NCI-H446 (cell line): ENCODE measurements at places on chromosomes 13 and 19.
A peak's percentile ranks its signal among the peaks of the same experiment; 100 is the strongest.

GRCh38 chr19:44723952-44724319 lies 24.6 kb upstream of the BCL3 start:
- peak; percentile 49 for DNase-seq

- no peak for DNase-seq
Measured at GRCh38 chr13:114151031-114151430, 18.6 kb upstream of the RASA3 start.

DNA sequence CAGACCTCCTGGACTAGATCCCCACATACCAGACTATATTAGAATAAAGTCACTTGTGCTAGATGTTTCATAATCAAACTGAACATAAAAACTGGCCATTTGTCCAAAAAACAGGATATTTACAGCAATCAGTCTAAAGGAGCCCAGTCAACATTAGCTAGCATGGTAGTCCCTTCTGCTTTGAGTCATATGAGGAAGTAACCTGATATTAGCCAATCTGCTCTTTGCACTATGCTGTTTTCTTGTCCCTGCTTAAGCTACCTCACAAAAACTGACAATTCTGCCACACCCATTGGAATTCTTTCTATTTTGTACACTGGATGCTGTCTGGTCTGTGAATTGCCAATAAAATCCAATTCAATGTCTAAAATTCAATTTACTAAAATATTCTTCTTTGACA lies 1824.2 kb downstream of the OLFM4 start:
- no peak for DNase-seq

- peak; percentile 93 for DNase-seq
Measured at GRCh38 chr13:100954430-100955305, 280.1 kb upstream of the TMTC4 start.

DNA sequence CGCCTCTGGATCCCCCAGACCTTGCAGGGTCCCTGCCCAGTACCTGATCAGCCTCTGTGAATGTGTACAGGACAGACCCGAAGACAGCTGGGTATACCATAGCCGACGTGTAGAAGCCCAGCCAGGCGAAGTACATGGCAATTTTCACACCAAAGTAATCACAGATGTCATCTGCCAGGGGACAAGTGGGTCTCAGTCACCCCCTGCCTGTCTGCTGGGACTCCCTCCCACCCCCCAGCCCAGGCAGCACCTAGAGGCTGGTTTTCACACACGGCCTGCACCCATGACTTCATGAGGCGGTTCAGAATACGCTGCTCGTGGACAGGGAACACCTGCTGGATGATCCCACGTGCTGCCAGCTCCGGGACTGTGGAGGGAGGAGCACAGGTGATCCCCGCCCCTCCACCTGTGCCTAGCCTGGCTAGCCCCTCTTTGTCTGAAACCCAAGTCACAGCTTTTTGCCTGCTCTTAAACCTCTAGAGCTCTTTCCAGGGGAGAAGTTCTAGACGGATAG lies 3.6 kb downstream of the ANO8 start:
- DNase-seq, result no peak

DNA sequence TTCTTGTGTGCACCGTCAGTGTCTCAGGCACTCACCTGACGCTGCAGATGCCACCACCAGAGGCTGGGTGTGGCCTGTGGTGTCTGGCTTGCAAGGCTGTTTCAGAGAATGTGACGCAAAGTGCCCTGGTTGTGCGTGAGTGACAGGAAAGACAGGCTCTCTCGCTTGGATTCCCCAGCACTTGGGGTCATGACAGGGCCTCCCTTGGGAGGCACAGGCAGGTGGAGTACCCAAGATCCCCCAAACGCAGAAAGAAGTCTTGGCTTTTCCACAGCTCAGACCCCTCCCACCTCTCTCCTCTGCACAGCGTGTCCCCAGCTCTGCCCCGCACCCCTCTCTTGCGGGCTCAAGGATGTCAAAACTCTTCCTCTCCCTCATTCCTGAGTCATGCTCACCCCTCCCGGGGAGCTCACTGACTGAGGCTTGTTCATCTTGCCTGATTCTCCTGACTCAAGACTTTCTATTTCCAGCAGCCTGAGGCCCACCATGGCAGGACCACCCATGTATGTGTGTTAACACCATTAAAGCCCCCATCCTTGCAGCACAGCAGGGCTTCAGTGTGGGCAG lies 21.0 kb downstream of the DHX34 start:
- DNase-seq, result no peak

DNA sequence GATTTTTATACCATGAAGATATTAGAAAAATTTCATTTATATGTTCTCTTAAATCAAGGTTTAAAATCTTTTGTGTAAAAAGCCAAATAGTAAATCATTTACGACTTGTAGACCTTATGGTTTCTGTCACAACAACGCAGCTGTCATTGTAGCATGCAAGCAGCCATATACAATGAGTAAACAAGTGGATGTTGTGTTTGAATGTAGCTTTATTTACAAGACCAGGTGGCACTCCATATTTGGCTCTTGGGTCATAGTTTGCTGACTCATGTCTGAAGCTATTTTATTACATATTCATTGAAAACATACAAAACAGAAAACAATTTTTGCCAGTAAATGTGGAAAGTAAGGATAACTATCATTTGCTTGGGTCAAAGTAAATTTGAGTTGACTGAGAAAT lies 930.8 kb downstream of the SLITRK5 start:
- DNase-seq, result no peak

GRCh38 chr19:20060282-20060681 lies 17.5 kb upstream of the ZNF90 start:
- no peak for DNase-seq

DNA sequence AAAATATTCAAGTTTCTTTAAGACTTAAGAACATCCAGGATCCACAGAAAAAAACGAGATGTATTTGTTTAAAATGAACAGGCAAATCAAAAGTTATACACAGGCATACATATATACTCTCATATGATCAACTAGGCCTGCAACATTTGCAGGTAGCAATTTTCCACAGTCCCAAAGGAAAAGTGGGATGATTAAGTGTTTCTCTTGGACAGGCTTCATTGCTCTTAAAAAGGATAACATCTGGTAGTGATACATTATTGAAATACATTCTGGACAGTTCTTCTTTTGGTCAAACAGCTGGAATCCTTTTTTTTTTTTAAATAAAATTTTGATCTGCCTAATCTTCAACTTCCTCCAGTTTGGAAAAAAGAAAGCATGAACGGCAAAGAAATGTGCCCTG lies 114.8 kb upstream of the TDRD3 start:
- DNase-seq, result no peak

DNA sequence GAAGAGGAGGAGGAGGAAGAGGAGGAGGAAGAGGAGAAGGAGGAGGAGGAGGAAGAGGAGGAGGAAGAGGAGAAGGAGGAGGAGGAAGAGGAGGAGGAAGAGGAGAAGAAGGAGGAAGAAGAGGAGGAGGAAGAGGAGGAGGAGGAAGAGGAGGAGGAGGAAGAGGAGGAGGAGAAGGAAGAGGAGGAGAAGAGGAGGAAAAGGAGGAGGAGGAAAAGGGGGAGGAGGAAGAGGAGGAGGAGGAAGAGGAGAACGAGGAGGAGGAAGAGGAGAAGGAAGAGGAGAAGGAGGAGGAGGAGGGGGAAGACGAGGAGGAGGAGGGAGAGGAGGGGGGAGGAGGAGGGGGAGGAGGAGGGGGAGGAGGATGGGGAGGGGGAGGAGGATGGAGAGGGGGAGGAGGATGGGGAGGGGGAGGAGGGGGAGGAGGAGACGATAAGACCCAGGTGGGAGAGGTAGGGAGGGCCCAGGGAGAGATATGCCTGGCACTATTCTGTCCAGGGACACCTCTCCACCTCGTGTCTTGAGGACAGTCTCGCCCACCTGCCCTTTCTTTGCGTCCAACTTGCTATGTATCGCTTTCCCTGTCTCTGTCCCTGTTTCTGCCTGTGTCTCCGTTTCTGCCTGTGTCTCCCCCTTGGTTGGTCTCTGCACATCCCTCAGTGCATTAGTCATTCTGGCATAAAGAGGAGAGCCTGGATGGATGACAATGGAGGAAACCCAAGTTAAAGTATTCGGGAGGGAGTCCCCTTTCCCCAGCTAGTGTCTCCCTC lies 7.1 kb upstream of the KLK5 start:
- DNase-seq, result no peak

DNA sequence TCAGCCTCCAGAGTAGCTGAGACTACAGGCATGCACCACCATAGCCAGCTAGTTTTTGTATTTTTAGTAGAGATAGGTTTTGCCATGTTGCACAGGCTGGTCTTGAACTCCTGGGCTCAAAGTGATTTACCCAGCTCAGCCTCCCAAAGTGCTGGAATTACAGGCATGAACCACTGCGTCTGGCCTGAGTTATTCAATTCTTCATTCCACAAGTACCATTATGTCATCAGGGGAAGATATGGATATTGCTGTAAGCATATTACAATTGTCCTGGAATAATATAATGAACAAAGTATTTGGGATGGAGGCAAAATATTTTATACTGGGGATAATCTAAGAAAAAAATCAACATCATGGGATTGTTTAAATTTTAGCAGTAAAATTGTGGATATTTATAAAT lies 646.0 kb upstream of the SLITRK6 start:
- DNase-seq, result no peak

GRCh38 chr13:95276037-95276505 lies 25.2 kb downstream of the ABCC4 start:
- DNase-seq, result no peak

GRCh38 chr13:30572859-30573275 lies 44.9 kb upstream of the USPL1 start:
- DNase-seq, result no peak

GRCh38 chr13:98386637-98387036 lies 190.3 kb downstream of the STK24 start:
- DNase-seq, result no peak

- DNase-seq, result no peak
Measured at GRCh38 chr13:109408591-109409382, 377.6 kb downstream of the IRS2 start.

- DNase-seq, result no peak
Measured at GRCh38 chr19:5297272-5297669, 43.3 kb downstream of the PTPRS start.

- DNase-seq, result no peak
Measured at GRCh38 chr19:46180701-46181387, 32.8 kb downstream of the IGFL2 start.

DNA sequence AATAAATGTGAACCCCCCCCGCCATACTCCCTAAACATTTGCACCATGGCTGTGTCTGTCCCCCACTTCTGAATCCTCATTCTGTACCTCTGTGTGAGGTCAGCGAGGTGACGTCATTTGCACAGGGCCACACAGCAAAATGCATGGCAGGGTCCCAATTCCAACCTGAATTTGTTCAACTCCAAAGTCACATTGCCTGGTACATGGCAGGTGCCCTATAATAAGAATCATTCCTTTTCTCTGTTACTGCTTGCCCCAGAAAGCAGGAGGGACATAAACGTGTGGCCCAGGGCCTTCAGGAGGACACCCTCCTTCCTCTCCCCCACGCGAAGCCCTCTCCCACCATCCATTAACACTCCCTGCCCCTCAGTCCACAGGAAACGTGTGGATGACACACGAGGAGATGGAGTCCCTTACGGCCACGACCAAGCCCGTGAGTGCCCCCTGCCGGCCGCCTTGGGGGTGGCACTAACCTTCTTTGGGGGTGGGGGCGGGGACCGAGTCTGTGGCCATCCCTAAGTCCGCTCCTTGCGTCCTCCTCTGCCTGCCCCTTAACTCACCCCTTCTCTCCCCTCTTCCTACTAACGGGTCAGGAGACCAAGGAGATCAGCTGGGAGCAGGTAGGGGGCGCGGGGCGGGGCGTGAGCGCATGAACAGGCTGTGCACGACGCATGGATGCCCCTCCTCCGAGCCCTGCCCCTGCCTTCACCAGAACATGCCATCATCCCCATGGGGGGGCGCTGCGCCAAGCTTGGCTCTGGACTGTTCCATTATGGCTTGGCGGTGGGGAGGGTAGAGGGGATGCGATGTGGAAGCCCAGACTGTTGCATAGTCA lies 9.4 kb downstream of the HRC start:
- DNase-seq, result no peak
